ENCODE measurements at places on chromosomes 13 and 19.

GRCh38 chr19:42325896-42326771 lies 699 bp downstream of the MEGF8 start:
- DNase-seq, result no peak

- DNase-seq, result no peak
These were observed 682 bp downstream of the PIK3R2 start for GRCh38 chr19:18153556-18154134.

GRCh38 chr19:31099515-31100205 lies 249.6 kb downstream of the TSHZ3 start:
- DNase-seq, result no peak

- no peak for DNase-seq
These were observed 648.5 kb downstream of the PCDH9 start for GRCh38 chr13:66581675-66582074.

- no peak for DNase-seq
These were observed 8.4 kb upstream of the ECH1 start for GRCh38 chr19:38839816-38840582.
